CD4-positive, alpha-beta T cell treated with Interferon alpha-2 for 1 hour (primary cell): ENCODE measurements at places on chromosomes 2 and 18.

- DNase-seq = no peak
These were observed 860.4 kb upstream of the CRIM1 start for GRCh38 chr2:35495182-35495581.

GRCh38 chr18:28760299-28760698 is 583.4 kb upstream of the CDH2 start:
- DNase-seq = no peak

- DNase-seq = no peak
These were observed 21.7 kb upstream of the BAZ2B start for GRCh38 chr2:159637988-159638501.

DNA sequence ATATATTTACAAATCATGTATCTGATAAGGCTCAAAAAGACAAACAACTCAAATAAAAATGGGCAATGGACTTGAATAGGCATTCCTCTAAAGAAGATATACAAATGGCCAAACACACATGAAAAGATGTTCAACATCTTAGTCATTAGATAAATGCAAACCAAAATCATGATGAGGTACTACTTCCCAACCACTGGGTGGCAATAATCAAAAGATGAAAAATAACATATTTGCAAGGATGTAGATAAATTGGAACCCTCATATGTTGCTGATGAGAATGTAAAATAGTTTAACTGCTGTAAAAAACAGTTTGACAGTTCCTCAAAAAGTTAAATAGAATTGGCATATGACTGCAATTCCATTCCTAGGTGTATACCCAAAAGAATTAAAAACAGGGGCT is 132.3 kb downstream of the TTC32 start:
- no peak for DNase-seq

DNA sequence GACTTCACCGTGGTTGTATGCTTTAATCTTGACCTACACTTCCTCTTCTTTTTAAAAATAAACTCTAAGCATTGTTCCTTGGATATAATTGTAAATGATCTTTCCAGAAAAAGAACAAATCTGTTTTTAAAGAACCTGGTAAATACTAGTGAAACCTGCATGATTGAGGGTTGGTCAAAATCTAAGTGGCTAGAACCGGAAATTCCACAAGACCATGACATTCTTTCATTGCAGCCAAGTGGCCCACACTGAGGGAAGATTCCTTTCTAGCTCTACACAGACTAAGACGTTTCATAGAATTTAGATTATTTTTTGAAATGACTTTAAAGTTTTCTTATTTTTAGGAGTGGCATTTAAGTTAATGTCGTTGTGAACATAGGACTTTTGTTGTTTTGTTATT is 356.7 kb downstream of the NYAP2 start:
- no peak for DNase-seq

DNA sequence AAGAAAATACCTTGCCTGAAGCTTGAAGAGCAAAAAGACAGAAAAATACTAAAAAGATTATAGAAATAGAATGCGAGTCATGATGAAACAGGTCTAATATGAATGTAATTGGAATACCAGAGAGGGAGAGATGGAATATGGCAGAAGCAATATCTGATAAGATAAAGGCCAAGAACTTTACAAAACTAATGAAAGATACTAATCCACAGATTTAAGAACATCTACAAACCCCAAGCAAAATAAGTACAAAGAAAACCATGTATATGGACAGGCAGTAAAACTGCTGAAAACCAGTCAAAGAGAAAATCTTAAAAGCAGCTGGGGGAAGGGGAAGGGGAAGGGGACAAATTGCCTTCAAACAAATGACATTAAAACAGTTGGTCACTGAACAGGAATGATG is 67.0 kb downstream of the PIGN start:
- no peak for DNase-seq

DNA sequence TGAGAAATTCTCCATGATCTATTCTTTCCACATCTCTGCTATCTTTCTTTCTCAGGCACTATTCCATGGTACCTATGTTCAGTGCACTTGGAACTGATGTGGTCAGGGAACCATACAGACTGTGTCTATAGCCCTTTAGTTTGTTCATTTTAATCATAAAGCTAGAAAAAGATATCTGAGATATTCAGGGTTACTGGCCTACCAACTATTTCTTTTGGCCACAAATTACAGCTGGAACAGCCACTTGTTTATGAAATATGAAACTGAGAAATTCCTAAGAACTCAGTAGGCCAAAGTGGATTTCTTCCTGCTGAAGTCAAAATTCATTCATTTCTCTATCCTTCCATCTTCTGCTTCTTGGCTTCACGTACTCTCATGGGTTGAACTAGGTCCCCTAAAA is 22.8 kb upstream of the LYPD1 start:
- no peak for DNase-seq
